ENCODE measurements at places on chromosomes 5 and 9.

DNA sequence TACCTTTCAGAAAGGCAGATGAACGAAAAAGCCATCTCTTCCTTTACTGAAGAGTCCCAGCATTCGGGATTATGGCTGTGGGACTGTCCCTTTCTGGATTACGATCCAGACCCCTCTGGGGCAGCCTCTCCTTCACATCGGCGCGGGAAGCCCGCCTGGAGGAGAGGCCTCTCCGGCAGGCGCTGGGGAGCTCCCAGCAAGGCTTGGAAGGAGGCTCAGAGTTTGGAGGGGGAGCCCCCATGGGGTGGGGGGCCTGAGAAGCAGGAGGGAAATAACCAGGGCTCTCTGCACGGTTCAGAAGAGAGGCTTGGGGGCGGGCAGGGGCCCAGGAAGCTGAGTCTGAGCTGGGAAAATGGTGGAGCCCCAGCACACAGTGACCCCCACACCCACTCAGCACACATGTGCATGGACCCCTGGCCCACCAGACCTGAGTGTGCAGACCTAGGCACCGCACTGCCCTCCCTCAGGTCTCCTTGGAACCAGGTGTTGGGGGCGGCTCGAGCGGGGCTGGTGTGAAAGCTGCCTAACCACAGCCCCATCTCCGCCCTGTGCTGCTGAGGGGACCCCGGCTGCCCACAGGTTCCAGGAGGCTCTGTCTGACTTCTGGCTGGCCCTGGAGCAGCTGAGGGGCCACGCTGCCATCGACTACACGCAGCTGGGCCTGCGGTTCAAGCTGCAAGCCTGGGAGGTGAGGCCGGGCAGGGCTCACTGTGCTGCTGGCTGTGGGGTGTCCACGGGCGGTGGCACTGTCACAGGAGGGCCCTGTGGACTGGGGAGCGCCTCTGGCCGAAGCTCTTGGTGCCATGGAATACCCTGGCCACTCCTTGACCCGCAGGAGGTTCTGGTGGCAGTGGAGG lies 4.5 kb downstream of the NOXA1 start:
- DNase-seq: no peak

GRCh38 chr9:85186218-85186585 lies 516.7 kb downstream of the NTRK2 start:
- DNase-seq: no peak

DNA sequence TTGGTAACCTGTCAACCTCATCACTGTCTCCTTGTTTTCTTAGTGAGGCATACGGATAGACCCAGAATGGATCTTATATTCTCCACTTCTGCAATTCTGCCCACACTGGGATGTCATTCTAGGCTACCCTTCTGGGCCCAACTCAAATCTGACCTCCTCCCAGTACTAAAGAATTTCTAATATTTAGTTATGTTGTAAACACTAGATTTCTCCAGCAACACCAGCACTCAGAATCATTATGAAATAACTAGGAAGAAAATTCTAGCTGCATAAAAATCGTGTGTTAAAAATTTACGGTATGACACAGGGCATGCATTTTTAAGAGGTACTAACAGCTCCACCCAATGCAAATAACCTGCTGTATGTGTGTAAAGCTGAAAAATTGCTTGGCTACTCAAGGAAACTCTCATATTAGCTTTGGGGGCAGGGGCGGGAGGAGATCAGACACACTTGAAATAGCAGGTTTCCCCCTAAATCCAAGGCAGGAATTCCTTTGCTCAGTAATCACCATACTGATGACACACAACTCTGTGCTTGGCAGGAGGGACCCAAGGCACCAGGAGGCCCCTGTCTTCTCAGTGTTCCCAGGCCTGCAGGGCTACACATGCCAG lies 27.3 kb downstream of the MACROH2A1 start:
- DNase-seq: peak; percentile 83

DNA sequence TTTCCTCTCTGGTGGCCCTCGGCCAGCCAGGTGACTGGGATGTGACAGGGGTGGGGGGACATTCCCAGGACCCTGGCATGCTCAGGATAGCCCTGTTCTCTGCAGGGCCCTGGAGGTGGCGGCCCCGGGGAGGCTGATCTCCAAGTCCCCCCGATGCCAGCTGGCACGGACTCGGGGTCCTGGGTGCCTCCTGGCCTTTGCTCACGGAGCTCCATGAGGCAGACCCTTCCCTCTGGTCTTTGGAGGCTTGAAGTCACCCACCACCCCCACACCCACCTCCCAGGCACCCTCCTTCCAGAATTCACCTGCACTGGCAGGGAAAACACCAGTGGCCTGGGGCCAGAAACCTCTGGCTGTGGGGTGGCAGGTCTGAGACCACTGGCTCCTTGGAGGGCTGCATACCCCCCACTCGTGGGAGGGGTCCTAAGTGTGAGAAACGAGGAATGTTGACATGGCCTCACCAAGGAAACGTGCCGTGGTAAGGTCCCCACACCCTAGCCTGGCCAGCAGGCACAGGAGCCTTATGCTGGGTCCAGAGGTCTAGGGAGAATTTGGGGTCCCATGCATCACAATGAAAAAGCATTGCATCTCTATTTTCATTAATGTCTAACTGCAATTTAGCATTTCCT lies 130.8 kb upstream of the FAM120A start:
- no peak for DNase-seq

DNA sequence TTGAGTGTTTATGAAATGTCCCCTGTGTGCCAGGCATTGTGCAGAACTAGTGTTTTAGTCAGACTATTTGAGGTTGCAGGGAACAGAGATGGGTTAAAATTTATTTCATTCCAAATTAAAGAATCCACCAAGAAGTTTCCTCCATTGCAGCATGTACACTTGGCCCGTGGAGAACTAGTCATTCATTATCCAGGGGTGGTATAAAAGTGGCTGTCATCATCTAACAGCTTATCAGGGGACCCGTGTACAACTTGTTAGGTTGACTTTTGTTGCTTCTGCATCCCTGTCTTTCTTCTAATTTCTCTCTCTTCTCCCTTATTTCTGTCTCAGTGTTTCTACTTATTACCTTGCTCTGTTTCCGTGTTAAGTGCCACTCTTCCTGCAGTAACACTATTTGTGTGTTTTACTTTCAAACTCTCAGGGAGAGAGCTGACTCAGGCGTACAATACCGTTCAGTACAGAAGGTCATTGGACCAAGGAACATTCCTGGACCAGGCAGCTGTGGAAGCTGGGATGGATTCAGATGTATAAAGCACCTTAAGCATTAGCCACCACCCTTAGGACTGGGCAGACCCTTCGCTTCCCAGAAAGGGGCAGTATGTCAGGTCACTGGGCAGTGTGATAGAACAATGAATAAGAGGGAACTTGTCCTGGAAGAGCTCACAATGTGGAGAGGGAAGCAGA lies 36.1 kb downstream of the MAP3K1 start:
- no peak for DNase-seq

GRCh38 chr9:130565792-130566191 lies 13.6 kb upstream of the FUBP3 start:
- peak; percentile 47 for DNase-seq

GRCh38 chr9:6917162-6917561 lies 159.4 kb downstream of the KDM4C start:
- DNase-seq: no peak

DNA sequence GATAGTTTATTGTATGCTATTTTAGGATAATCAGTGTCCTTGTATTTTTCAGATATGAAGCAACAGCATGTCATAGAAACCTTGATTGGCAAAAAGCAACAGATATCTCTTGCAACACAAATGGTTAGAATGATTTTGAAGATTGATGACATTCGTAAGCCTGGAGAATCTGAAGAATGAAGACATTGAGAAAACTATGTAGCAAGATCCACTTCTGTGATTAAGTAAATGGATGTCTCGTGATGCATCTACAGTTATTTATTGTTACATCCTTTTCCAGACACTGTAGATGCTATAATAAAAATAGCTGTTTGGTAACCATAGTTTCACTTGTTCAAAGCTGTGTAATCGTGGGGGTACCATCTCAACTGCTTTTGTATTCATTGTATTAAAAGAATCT lies 14.5 kb downstream of the CCT5 start:
- DNase-seq: peak; percentile 58

DNA sequence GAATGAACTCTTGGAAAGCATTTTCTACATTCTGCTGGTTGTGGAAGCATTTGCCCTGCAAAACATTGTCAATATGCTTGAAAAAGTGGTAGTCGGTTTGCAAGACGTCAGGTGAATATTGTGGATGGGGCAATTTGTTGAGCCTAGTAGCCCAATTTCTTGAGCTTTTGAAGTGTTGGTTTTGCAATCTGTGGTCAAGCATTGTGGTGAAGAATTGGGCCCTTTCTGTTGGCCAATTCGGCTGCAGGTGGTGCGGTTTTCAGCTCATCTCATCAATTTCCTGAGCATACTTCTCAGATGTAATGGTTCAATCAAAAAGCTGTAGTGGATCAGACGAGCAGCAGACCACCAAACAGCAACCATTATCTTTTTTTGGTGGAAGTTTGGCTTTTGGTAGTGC lies 426.8 kb upstream of the CDH9 start:
- DNase-seq: no peak

DNA sequence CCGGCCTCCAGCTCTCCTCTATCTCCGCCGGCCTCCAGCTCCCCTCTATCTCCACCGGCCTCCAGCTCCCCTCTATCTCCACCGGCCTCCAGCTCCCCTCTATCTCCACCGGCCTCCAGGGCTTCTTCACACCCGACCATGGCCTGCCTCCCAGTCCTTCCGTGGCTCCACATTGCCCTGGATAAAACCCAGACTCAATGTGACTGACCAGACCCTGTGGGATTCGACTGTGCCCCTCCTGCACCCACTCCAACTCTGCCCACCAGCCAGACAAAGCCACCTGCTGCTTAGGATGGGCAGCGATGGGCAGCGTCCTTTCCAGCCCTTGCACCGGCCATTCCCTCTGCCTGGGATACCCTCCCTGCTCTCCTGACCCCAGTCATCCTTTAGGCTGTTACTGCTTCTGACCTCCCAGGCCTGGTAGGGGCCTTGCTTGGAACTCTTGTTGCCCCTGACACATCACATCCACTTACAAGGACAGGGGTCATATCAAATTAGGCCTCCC lies 30.5 kb upstream of the RXRA start:
- DNase-seq: no peak

GRCh38 chr5:67015541-67016191 lies 180.9 kb downstream of the CD180 start:
- DNase-seq: peak; percentile 66

- no peak for DNase-seq
Measured at GRCh38 chr5:58505502-58505901, 14.3 kb downstream of the GAPT start.

- DNase-seq: no peak
Measured at GRCh38 chr9:86979657-86980056, 32.4 kb upstream of the GAS1 start.

DNA sequence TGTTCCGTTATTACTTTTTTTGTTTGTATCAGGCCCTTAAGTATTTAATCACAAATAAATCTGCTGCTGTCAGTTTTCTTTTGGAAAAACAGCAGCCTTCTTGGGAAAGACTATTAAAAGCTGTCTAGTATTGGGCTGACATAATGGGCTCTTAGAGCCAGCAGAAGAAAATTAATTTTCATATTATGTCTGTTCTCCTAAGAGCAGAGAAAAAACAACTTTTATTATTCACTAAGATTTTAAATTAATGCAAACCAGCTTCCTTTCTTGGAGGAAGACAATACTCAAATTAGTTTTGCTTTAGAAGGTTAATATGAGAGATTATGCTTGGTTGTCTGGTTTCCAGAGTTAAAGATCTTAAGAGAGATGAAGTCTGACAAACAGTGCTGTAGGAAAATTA lies 30.6 kb upstream of the GARNL3 start:
- DNase-seq: no peak

DNA sequence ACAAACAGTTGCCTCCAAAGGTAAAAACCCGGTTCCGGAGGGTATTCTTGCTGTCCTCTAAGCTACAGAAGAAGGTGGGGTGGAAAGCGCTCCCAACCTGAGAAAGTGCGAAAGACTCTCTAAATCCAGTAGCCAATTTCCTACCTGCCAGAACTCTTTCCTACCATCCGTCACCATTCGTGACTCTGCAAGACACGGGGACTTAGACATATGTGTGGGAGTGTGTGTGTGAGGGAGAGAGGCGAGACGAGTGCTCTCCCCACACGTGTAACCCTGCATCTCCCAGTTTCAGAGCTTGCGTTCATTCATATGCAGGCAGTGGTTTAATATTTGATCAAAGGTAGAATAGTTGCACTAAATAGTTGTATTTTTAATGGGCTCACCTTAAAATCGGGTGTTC lies 473 bp upstream of the GABRA1 start:
- no peak for DNase-seq

DNA sequence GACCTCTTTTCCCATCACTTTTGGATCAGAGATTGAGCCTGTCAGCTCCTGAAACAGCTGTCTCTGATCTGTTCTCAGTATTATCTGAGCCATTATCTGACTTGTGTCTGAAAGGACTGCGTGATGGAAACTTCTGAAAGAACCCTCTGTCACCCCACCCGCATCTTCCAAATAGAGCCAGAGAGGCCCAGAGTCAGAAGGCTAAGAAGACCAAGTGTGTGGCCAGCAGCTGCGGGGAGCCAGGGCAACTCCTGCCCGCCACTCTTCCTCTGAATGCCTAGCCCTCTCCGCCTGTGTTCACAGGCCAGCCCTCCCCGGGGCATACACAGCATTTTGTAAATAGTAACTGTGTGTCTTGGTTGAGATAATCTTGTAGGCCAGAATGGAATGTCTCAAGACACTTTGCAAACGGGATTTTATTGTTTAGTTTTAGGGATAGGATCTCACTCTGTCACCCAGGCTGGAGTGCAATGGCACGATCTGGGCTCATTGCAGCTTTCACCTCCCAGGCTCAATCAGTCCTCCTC lies 92.7 kb downstream of the AOPEP start:
- no peak for DNase-seq

DNA sequence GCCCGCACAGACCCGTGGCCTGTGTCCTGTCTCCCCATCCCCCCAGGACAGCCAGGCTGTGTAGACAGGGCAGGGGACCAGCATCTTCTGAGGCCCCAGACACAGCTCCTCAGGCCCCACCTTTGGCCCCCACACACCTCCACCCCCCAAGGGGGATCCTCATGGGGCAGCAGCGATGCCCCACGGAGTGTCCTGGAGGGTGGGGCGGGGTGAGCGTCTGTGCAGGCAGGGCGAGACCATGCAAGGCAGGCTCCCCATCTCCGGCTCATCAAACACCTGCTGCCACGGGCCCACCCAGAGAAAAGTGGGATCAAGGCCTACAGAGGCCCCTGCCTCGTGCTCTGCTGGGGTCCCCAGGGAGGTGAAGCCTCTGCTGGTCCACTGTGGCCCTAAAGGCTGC lies 118.7 kb upstream of the FOXD4L5 start:
- no peak for DNase-seq

DNA sequence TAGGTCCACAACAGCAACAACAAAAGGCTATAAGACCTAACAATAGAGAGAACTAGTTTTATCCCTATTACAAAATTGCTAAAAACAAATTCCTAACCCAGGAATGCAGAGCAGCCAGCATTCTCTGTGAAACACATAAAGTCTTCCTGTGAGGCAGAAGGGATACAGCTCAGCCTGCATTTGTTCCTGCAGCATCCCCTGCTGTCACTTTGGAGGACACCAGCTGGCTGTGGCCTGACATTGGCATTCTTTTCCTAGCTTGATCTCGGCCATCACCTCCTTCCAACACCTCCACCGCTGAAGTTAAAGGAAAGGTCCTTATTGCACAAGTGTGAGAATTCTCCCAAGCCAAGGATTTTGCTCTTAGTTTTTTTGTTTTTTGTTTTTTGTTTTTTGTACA lies 186.1 kb downstream of the SNCAIP start:
- peak; percentile 25 for DNase-seq
